Thyroid gland (tissue), 4 donors: ENCODE measurements at places on chromosomes 1 and 21.
A peak's percentile ranks its signal among the peaks of the same experiment; 100 is the strongest.

- no peaks in the 10 kb centered on the region for H3K36me3 ChIP-seq
- H3K27ac ChIP-seq: no peak overlapping the region
- no peak overlapping the region for H3K4me3 ChIP-seq
- H3K27me3 ChIP-seq: no peaks in the 10 kb centered on the region
These were observed 7.7 kb downstream of the CACNA1E start for GRCh38 chr1:181490740-181491712.

DNA sequence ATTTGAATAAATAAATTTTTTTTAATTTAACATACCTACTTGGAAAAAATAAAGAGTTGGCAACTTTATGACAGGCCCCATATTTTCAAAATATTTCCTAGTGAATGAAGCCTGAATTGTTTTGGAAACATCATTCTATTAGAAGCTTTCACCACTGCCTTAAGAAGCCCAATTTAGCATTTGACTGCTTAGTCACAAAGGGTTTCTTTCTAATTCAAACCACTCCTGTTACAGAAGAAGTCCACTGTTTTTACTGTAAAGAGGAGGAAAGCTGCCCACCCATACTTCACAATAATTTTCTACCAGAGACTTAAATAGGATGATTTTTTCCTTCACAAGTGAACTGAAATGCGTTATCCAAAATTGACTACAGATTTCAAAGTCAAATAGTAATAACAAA, 534.6 kb upstream of the PTBP2 start:
- no peaks in the 10 kb centered on the region for H3K27me3 ChIP-seq
- H3K27ac ChIP-seq: no peak overlapping the region
- no peaks in the 10 kb centered on the region for H3K36me3 ChIP-seq
- no peak overlapping the region for H3K4me3 ChIP-seq

DNA sequence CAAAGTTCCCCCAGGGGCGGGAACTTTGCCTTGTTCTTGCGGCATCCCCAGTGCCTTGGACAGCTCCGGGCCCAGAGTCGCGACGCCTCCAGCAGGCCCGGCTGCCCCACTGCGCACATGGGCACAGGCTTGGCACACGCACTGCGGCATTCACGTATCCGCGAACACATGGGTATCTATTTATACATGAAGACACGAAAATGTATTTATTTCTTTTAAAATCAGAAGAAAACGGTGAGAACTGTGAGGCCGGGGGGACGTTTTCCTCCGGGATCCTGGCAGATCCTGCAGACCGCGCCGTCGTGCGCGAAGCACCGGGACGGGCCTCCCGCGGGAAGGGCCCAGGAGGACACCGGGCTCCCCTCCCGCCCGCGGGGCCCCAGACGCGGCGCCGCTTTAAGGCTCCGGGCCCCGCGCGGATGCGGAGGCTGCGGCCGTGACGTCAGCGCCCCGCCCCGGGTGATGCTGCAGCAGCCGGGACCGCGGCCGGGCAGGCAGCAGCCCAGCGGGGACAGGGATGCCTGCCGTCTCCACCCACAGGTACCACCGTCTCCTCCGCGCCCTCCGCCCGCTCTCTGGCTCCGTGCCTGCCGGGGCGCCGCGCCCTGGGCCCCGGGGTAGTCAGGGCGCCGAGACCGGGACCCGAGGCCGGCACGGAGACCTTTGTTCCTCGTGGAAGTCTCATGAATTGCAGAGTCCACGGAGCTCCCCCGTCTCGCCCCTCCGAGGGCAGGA, at the start of gene SLC45A1:
TSS of gene SLC45A1 (plus strand) at position 468 of the 735 bp plus-strand sequence. CDS start 6,216 bp downstream, outside the sequence.
- H3K4me1 ChIP-seq: peaks cover 5% of the 10 kb centered on the region
- no peaks in the 10 kb centered on the region for H3K36me3 ChIP-seq
- H3K4me3 ChIP-seq: peak within 1 kb of the TSS; percentile 49

- H3K4me3 ChIP-seq: no peak overlapping the region
- no peak for DNase-seq
- H3K27me3 ChIP-seq: no peaks in the 10 kb centered on the region
- H3K4me1 ChIP-seq: peaks cover 11% of the 10 kb centered on the region
- H3K27ac ChIP-seq: no peak overlapping the region
These were observed 17.4 kb upstream of the FAM89A start for GRCh38 chr1:231057410-231057809.

DNA sequence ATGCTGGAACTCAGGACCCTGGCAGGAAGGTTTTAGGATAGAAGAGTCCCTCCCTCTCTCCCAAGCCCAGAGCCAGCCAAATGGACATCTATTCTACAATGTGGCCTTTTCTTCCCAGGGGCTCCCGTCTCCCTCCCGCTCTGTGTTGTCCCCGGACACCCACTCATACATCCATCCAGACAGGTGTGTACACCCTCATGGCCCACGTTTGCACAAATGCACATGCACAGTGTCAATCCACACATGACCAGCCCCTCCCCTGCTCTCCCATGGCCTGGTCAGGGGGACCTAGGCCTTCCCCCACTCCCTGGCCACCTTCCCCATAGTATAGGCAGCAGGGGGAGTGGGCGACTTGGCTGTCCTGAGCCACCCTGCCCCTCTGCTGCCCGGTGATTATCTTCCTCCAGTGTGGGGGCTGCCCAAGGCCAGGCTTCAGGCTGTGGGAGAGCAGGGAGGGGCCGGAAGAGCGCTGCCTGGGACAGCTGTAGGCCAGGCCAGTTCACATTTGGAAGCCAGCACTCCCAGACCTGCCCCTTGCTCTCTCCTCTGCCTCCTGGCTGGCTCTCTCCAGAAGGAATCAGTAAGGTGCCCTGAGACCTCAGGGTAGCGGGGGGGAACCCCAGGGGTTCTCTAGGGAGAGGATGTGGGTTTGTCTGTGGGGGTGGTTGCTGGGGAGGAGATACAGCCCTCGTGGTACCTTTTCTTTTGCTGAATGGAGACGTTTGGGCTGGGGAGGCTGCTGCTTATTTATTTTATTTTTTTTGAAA, 4.1 kb upstream of the PTPN7 start:
- peaks cover 3% of the 10 kb centered on the region for H3K4me1 ChIP-seq
- H3K36me3 ChIP-seq: no peaks in the 10 kb centered on the region
- no peak overlapping the region for H3K27ac ChIP-seq
- no peak for DNase-seq

GRCh38 chr1:12150456-12151200, 16.2 kb upstream of the TNFRSF1B start:
- peak; percentile 60 for DNase-seq
- H3K4me1 ChIP-seq: peaks cover 30% of the 10 kb centered on the region
- H3K27ac ChIP-seq: peak overlapping the region; percentile 51
- H3K27me3 ChIP-seq: no peaks in the 10 kb centered on the region

DNA sequence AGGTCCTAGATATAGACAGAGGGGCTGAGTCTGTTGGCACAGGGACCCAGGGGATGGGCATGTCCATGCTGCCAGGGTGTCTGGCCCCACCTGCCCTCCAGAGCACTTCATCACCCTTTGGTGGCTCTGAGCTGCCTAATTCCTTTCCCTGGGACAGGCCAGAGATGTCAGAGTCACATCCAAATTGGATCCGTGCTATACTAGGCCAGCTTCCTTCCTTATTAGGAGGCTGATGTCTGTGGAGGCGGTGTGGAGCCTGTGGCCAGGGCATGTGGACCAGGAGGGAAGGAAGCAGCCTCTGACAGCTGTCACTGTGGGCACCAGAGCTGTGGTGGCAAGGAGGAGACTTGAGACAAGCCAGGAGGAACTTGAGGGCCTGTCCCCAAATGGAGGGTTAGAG, 77.7 kb upstream of the TMEM51 start:
- no peak for DNase-seq
- H3K27ac ChIP-seq: no peak overlapping the region
- no peaks in the 10 kb centered on the region for H3K27me3 ChIP-seq
- no peaks in the 10 kb centered on the region for H3K4me1 ChIP-seq
- H3K36me3 ChIP-seq: no peaks in the 10 kb centered on the region
- H3K4me3 ChIP-seq: no peak overlapping the region

DNA sequence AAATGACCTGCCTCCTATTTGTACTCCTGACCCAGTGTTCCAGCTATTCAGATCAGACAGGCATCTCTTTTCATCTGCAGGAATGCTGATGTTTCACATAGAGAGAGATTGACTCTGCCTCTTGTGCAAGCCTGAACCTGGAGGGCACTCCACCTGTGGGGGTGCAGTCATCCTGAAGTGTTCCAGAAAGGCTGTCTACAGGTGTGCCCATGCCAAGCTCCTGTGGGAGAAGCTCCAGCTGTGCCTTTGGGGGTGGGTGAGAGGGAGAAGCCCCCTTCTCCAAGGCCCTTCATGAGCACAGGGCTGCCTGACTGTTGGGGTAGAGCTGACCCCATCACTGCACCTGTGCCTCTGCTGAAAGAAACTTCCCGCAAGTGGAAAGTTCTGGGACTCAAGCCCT, 22.8 kb downstream of the IFI44 start:
- H3K27me3 ChIP-seq: no peaks in the 10 kb centered on the region
- peak; percentile 18 for DNase-seq
- no peak overlapping the region for H3K4me3 ChIP-seq
- no peaks in the 10 kb centered on the region for H3K4me1 ChIP-seq
